Fibroblast of skin of scalp (primary cell): ENCODE measurements at places on chromosomes 2 and 18.
A peak's percentile ranks its signal among the peaks of the same experiment; 100 is the strongest.

DNA sequence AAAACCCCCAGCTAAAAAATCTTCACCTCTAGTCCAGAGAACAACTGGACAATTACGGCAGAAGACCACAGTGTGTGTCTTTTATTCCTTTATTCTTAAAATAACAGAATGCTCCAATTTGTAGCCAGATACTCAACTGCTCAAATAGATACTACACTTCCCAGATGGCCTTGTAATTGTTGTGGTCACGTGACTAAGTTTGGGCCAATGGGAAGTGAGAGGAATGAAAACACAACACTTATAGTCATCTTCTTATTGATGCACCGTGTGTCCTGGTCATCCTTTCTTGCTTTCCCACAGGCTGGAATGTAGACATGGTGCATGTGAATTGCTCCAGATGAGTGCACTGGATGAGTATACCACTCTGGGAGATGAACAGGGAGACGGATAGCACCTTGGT is 145.1 kb downstream of the CDC42EP3 start:
- no peak for DNase-seq

DNA sequence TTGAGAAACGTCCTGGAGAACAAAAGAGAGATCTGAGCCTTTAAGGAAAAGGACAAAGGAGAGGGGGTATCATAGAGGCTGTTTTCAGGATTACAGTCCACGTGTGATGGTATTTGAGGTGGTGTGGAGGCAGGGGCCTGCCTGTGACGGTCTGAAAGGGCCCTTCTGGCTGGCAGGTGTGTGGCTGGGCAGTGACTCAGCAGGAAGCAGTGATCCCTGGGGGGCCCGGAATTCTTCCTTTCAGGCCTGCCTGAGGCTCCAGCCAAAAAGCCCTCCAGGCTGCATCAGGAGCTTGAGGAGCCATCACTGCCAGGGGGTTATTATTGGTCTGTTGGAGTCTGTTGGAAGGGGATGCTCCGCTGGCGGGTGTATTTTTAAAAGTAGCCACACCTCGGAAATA is 97.2 kb upstream of the TMEM18 start:
- no peak for DNase-seq

DNA sequence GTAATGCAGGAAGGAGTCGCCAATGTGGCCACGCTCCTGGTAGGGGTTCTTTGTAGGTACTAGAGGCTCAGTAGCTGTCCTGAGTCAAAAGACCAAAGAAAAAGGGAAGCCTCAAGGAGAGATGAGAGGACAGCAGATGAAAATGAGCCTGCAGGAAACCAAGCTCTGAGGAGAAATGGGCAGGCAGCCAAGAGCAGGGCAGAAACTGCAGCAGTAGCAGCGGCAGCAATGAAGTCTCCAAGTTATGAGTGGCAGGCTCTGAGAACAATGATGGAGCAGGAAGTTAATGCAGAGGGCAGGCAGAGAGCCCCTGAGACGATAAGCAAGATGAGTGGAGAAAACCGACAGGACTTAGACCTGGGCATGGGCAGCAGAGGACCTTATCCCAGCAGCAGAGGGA is 48.2 kb upstream of the TMEM200C start:
- DNase-seq, result peak; percentile 52

- DNase-seq, result peak; percentile 17
Measured at GRCh38 chr2:232076736-232077135, 115.2 kb downstream of the DIS3L2 start.

DNA sequence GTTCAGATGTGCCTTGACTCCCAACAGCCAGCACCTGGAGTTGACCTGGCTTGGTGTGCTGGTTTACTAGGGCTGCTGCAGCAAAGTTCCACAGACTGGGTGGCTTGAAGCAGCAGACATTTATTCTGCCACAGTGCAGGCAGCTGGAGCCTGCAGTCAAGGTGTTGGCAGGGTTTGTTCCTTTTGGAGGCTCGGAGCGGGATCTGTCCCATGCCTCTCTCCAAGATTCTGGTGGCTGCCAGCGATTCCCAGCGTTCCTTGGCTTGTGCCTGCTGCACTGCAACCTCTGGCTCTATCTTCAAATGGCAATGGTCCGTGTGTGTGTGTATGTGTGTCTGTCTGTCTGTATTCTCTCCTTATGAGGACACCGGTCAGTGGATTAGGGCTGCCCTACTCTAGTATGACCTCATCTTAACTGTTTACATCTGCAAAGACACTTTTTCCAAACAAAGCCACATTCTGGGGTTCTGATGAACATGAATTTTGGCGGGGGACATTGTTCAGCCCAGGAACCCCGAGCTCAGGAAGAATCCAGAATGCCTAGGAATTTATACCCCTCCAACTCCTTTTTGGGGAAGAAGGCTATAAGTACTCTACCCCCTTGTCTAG is 44.7 kb upstream of the TMEM131 start:
- DNase-seq, result no peak

- DNase-seq, result no peak
Measured at GRCh38 chr2:71611781-71612527, 158.6 kb downstream of the DYSF start.

DNA sequence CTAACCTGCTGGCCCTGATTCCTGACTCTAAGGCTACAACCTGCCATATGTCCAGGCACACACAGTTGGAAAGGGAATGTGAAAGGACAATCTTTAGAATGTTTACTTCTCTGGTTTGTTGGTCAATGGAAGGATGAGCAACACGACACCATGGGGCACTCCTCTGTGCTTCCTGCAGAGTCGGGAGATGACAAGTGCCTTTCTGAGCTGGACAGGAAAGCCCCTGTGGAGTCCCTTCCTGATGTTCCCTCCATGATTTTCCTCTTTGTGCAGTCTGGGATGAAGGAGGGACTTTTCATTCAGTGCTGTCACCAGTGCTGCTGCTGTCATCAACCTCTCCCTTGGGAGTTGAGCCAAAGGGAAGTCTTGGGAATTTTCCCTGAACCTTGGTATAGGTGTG is 22.6 kb upstream of the SERPINB7 start:
- DNase-seq, result no peak

- no peak for DNase-seq
Measured at GRCh38 chr2:44939106-44940048, 2.1 kb upstream of the SIX3 start.
